Astrocyte of the spinal cord (primary cell): ENCODE measurements at places on chromosomes 2 and 18.

GRCh38 chr18:69158944-69159343 lies 241.7 kb upstream of the DOK6 start:
- DNase-seq: no peak

GRCh38 chr2:43169099-43169945 lies 57.1 kb downstream of the ZFP36L2 start:
- DNase-seq: no peak

DNA sequence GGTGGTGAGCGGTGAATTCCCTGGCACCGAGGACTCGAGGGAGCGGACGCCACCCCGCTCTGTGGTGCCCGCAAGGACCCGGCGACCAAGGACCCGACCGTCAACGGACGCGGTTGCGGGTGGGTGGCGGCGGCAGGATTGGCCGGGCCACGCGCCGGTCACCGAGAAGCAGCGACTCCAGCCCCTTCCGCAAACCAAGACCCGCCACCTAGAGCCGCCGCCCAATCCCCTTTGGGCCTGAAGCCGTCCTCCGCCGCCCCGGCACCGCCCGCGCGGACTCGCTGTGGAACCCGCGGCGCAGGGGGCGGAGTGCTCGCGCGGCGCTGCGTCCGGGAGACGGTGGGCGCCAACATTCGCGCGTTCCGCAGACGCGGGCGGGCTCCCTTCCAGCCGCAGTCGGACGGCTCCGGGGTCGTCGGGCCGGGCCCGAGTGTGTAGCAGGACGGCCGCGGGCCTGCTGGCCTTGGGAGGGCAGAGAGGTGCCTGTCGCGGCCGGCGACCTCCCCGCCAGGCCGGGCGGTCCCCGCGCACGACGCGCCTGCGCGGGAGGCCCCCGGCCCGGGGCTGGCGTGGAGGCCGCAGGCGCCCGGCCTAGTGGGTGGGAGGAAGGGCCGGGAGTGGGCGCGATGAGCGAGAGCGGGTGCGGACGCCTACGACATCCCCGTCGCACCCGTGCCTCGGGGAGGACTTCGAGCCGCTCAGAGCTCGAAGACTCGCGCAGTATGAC lies at the start of the genes FAM228B and PFN4:
FAM228B (plus strand) TSS at position 275 of the 727 bp plus-strand sequence. CDS start 893 bp downstream, outside the sequence.
PFN4 (minus strand) TSS at position 140 of the 727 bp plus-strand sequence. CDS start 799 bp downstream, outside the sequence.
- peak; percentile 81 for DNase-seq

- DNase-seq: no peak
These were observed 132.3 kb upstream of the RIOK3 start for GRCh38 chr18:23320709-23321236.

DNA sequence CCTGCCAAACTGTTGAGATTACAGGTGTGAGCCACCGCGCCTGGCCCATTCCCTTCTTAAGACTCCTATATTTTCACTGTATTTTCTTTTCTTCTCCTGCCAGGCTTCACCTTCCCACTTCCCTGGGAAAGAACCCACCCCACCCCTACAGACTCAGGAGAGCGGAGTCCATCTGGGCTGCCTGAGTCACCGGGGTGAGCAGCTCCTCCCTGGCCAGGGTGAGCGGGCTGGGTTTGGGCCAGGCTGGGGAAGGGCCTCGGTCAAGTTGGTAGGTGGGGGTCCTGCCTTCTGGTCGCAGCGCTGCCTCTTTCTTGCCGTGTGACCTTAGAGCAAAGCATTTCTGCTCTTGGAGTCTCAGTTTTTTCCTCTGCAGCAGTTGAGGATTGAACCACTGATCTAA lies 2.1 kb upstream of the GAREM2 start:
- no peak for DNase-seq

GRCh38 chr2:132701810-132702209 lies 31.8 kb upstream of the LYPD1 start:
- peak; percentile 46 for DNase-seq
